ENCODE measurements at places on chromosomes 11 and 22. TPM values are rescaled to one million over a fixed set of nuclear protein-coding genes. Genes with fewer than 3 reads are reported as not detected.

PRG3 gene
- total RNA-seq = not detected

NPAS4 gene
- 1.3 TPM for total RNA-seq

GRCh38 chr11:129455756-129456655, 80.4 kb downstream of the BARX2 start:
- H3K4me3 ChIP-seq = no peak overlapping the region
- no peaks in the 10 kb centered on the region for H3K4me1 ChIP-seq
- H3K36me3 ChIP-seq = no peaks in the 10 kb centered on the region
- H3K27me3 ChIP-seq = no peaks in the 10 kb centered on the region
- no peak overlapping the region for H3K27ac ChIP-seq

- no peaks in the 10 kb centered on the region for H3K27me3 ChIP-seq
- H3K27ac ChIP-seq = peak overlapping the region; percentile 39
- DNase-seq = peak; percentile 42
- peaks cover 13% of the 10 kb centered on the region for H3K4me1 ChIP-seq
- no peaks in the 10 kb centered on the region for H3K36me3 ChIP-seq
- no peak overlapping the region for H3K4me3 ChIP-seq
Observed at GRCh38 chr11:9001736-9002135, 2.1 kb downstream of the NRIP3 start.

- no peaks in the 10 kb centered on the region for H3K27me3 ChIP-seq
- DNase-seq = no peak
- H3K27ac ChIP-seq = no peak overlapping the region
- no peak overlapping the region for H3K4me3 ChIP-seq
- H3K4me1 ChIP-seq = no peaks in the 10 kb centered on the region
Observed at GRCh38 chr11:119691020-119691666, 37.9 kb downstream of the NECTIN1 start.

GRCh38 chr11:14158393-14158792, 195.9 kb downstream of the SPON1 start:
- H3K27ac ChIP-seq = no peak overlapping the region
- no peak overlapping the region for H3K4me3 ChIP-seq
- no peaks in the 10 kb centered on the region for H3K27me3 ChIP-seq
- H3K4me1 ChIP-seq = no peaks in the 10 kb centered on the region
- DNase-seq = no peak

GRCh38 chr11:82986446-82986845, 84.9 kb downstream of the DDIAS start:
- no peaks in the 10 kb centered on the region for H3K4me1 ChIP-seq
- DNase-seq = no peak
- H3K4me3 ChIP-seq = no peak overlapping the region
- no peak overlapping the region for H3K27ac ChIP-seq

GRCh38 chr11:14703731-14704130, 60.1 kb downstream of the PDE3B start:
- no peaks in the 10 kb centered on the region for H3K27me3 ChIP-seq
- DNase-seq = no peak
- no peaks in the 10 kb centered on the region for H3K4me1 ChIP-seq
